CD4-positive, alpha-beta memory T cell (primary cell): ENCODE measurements at places on chromosomes 4 and X.

DNA sequence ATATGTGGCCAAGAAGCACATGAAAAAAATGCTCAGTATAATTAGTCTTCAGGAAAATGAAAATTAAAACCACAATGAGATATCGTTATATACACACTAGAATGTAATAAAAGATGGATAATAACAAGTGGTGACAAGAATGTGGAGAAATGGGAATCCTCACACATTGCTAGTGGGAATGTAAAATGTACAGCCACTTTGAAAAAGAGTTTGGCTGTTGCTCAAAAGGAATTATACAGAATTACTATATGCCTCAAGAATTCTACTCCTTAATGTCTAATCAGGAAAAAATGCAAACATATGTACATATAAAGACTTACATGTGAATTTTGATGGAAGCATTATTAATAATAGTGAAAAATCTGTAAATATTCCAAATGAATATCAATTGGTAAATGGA is 102.2 kb downstream of the SPCS3 start:
- no peak for DNase-seq

DNA sequence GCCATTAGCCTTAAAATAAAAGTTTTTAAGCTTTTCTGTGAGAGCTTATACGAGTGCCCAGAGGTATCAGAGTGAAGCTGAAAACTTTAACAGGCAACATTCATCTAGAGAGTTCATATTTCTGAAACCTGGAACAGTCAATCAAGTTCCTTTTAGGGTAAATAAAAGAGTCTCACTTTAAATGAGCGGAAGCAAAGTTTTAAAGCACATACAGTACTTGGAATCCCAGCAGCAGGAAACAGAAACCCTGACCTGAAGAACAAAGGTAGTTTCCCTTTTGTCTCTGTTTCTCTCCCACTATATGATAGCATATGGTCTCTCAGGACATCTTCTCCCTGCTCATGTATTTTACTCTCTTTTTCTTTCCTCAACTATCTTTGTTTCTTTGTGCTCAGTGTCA is 153.0 kb downstream of the ASB9 start:
- DNase-seq, result no peak

- peak; percentile 69 for DNase-seq
Measured at GRCh38 chr4:6327220-6327917, 57.7 kb downstream of the WFS1 start.

DNA sequence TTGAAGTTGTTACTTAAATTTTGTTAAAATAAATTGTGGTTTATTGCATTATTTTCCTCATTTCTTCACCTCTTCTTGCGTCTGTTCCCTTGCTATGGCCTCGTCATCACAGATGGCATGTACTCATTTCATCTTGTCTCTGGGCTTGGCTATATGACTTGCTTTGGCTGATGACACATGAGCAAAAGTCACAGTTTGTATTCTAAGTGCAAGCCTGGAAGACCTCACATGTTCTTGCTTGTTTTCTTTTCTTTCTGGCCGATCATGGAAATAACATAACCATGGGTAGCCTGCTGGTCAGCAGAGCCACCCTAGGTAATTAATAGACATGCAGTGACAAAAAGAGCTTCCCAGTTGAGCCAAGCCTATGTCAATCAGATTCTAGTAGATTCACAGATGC is 527.9 kb downstream of the SPRY1 start:
- DNase-seq, result no peak

GRCh38 chrX:131264665-131265064 is 24.4 kb downstream of the IGSF1 start:
- DNase-seq, result no peak

DNA sequence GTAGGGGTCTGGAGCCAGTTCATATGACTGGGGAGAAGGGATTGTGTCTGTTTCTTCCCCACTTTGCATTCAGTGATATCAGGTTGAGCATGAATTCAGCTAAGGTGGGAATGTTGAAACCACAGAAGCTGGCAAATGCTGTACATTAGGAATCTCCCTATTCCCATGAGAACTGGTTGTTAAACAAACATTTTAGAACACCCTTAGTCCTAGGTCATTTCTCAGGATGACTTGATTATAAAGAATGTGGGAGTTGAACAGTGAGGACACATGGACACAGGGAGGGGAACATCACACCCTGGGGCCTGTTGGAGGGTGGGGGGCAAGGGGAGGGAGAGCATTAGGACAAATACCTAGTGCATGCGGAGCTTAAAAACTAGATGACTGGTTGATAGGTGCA is 62.6 kb upstream of the LIMCH1 start:
- no peak for DNase-seq

- DNase-seq, result no peak
Measured at GRCh38 chr4:19375136-19375804, 876.4 kb upstream of the SLIT2 start.

DNA sequence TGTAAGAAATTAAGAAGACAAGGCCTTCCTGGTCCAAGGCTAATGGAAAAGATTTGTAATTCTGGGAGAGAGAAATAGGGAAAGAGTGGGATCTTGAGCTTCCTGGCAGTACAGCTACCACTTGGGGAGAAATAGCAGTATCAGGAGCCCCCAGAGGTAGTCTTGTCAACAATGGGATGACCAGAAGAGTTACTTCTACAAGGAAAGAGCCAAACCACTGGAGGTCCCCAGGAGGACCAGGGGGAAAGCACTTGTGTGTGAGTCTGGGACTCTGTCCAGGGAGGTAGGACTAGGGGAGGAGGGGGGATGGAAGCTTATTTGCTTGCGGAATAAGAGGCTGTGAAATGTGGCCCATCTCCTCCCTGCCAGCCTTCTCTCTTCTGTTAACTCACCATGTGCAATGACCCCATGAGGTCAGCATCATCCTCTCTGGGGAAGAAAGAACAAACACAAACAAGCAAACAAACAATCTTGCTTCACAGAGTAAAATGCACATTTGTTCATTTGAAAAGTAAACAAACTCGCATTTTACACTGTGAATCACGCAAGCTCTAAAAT is 160.1 kb downstream of the STK32B start:
- no peak for DNase-seq

DNA sequence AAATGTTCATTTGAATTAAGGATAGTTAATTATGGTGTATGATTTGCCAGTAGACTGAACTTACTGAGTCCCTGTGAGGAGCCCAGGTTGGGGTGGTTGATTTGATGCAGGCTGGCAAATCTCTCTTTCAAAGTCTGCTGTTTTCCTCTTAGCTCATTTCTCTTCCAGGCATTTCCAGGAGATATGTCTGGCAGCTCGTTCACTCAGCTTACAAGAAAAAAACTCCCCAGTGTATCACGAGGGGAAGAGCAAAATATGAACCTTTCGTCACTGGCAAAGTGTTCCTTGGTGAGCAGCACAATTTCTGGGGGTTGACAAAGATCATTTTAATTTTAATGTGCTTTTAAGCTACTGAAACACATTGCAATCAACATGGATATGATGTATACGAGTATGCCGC is 244.2 kb downstream of the CBLL2 start:
- no peak for DNase-seq

- no peak for DNase-seq
Measured at GRCh38 chr4:169032194-169032593, 22.1 kb upstream of the CBR4 start.

- DNase-seq, result no peak
Measured at GRCh38 chr4:55547918-55548317, 1.2 kb upstream of the CLOCK start.

DNA sequence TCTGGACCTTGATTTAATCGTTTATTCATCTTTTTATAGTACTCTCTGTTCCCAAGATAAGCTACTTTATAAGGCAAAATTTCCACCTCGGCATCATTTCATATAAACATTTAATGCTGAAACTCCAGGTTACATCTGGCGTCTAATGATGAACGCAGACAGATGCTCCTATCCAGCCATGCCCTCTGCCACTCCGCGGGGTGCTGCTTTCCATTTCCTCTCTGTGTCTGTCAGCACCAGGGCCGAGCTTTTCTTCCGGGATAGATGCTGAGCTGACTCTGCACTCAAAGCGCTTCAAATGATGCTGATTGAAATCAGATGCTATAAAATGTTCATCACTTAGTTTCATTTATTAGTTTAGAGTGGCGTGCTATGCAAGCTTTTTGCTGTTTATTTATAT is 80.5 kb upstream of the HELT start:
- no peak for DNase-seq
